Omental fat pad (tissue), 4 donors: ENCODE measurements at places on chromosomes 7 and 10.

GRCh38 chr7:95543312-95543711 is 53.0 kb downstream of the PDK4 start:
- no peak for DNase-seq

GRCh38 chr10:120458432-120458831 is 1.4 kb downstream of the PLPP4 start:
- DNase-seq: no peak

- DNase-seq: no peak
These were observed 90.5 kb upstream of the SDK1 start for GRCh38 chr7:3210531-3210930.

GRCh38 chr10:27742195-27743011 is 3.2 kb downstream of the MKX start:
- no peak for DNase-seq

GRCh38 chr7:97305589-97305988 is 188.1 kb downstream of the SDHAF3 start:
- DNase-seq: no peak

GRCh38 chr10:133260895-133261725 is 15.6 kb downstream of the ADAM8 start:
- no peak for DNase-seq

DNA sequence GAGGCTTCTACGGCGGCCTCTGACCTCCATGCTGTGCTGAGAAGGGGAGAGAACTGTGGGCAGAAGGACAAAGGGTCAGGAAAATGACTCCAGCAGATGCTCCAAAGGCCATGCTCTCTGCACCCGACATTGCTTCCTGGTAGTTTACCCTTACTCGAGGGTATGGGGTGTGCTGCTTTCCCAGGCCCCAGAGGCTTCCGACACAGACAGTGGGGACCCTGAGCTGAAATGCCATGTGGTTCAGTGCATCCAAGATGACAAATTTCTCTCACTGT is 130.9 kb downstream of the PTPN20 start:
- no peak for DNase-seq

GRCh38 chr10:119250641-119251314 is 43.4 kb downstream of the GRK5 start:
- no peak for DNase-seq

DNA sequence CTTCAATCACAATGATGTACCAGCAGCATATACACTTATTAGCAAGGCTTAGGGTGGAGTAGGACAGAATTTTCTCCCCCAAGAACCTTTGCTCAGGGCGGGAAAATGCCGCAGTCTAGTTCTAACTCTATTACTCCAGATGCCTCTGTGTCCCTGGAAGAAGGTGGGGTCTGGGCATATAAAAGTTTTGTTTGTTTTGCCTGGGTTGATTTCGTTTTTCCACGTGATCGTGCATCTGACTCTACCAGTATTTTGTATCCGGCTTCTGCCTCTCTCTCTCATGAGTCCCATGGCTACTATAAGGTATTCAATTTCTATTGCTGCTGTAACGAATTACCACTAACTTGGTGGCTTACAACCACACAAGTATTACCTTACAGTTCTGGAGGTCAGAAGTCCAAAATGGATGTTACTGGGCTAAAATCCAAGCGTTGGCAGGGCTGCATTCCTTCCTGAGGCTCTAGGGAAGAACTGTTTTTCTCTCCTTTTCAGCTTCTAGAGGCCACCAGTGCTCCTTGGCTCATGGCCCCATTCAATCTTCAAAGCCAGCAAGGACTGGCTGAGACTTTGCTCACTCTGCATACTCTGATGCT is 181.2 kb upstream of the PRSS58 start:
- DNase-seq: no peak

- DNase-seq: no peak
These were observed 15.6 kb upstream of the TEX36 start for GRCh38 chr10:125698481-125698998.

DNA sequence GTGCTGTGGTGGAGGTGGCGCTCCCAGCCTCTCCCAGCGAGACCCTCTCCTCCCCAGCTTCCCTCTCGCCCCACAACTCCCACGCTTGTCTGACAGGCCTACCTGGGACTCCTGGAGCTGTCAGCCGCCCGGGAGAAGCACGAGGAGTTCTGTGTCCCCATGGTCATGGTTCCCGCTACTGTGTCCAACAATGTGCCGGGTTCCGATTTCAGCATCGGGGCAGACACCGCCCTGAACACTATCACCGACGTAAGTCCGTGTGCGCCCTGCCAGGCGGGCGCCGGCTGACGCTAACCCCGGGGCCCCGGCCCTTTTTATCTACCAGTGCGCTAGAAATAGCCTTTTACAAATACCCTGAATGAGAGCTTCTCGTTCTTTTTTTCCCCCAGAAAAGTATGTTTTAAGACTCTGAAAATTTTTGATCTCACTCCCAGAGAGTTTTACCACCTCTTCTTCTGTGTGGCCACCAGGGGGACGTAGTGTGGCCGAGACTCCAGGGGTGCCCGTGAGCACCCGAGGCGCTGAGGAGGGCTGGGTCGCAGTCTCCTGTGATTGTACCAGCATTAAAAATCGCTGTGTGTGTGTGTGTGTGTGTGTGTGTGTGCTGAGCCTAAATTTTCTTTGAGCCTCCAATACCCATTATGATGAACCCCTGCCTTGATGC is 52.6 kb downstream of the PFKP start:
- no peak for DNase-seq

DNA sequence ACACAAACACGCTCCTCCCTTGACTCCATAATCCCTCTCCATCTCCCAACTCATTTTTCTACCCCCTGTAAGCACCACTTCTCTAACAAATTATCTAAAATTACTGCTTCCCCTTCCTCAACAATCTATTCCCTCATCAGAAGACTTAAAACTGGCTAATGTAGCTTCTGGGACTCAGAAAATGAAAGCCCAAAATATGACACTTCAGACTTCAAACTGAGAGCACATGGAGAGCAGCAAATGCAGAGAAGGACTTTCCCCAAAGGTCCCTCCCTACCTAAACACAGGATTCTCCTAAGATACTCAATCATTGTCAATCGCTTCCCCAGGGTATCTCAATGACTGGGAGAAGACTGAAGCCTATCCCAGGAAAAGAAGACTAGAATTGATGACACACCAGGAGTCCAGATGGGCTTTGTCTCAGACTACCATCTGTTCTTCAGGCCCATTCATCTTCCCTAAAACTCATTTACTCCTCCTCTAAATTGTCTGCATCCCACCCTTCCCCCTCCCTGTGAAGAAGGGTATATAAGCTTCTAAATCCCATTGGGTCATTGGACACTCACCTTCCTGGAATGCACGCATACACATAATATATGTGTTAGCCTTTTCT is 39.2 kb downstream of the ST8SIA6 start:
- no peak for DNase-seq

- DNase-seq: no peak
These were observed 32.9 kb upstream of the CRYGN start for GRCh38 chr7:151472644-151473380.
